ENCODE measurements at places on chromosomes 4 and X.
A peak's percentile ranks its signal among the peaks of the same experiment; 100 is the strongest.

DNA sequence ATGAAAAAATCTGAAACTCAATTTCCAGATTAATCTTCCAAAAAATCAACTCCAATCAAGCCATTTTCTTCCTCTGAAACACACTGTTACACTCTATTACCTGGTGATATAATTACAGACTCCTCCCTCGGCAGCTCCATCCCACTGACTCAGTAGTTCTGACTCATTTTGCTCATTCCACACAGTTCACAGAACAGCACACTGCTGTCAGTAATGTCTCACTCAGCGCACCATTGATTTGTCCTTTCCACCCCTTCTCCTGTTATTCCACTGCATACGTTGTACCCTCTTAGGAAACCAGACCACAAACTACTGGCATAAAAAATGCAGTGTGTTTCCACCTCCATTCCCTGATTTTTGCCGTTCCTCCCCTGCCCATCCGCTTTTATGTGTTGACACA lies 212.7 kb downstream of the SLIT2 start:
- no peak for DNase-seq

DNA sequence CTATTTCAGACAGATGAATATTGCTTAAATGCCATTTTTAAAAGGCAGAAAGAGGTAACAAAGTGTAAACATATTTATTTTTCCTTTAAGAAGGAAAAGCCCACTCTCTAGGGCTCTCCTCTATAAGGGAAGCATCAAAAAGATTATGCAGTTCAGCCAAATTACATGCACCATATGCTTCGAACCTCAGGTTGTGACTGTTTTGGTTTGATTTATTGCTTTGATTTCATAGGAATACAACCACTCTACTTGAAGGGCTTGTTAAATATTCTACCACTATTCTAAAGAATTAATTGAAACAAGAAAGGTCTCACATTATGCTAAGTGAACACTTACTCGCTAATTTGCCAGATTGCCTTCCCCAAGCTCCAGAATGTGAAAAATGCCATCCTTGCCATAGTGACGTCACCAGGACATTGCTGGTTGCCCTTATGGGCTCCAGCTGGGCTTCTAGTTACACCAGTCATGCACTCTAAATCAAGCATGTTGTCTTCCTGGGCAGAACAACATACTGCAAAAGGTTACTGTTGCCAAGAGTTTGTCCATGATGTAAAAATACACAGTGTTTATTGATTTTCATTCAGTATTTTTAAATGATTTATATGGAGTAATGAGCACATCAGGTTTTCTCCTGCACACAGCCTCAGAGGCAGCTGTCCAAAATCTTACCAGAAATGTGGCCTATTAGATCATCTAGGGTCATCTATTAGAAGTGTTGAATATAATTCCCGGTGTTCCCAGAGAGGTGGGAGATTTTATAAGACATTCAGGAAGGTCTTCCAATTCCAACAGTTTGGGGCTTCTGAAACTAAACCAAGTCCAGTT lies 164.4 kb upstream of the RAPGEF2 start:
- DNase-seq, result no peak

DNA sequence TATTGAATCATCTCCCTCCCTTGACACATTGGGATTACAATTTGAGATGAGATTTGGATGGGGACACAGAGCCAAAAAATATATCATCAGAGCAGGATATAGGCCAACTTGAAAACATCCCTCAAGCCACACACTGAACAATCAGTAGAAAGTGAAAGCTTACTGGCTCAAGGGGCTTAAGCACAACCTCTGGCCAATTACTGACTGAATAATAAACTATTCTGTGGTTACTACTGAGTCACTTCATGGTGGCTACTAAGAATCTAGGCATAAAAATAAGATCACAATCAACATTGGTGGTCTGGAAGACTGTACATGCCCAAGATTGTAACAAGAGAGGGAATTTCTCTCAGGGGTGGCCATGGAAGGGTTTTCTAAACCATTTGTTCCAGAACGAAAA lies 27.4 kb upstream of the GPR174 start:
- no peak for DNase-seq

DNA sequence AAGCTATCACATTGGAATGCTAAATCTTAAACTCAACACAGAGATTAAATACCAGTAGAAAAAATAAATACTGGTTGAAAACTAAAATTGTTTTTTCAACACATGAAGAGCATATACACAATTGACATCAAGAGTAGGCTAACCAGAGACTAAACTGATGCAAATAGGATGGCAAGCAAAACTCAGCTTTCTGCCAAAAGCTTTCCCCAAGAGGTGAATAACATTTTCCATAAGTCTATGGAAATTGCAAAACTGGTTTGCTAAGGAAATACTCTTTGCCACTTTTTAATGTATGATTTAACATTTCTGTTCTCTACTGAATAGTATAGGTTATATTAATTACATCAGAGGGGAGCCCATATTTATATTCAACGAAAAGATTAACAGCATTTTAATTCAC lies 23.8 kb downstream of the IQCM start:
- DNase-seq, result no peak

- no peak for DNase-seq
Observed at GRCh38 chrX:57232658-57233360, 53.7 kb upstream of the FAAH2 start.

- DNase-seq, result no peak
Observed at GRCh38 chrX:79371640-79372039, 4.5 kb upstream of the ITM2A start.

GRCh38 chrX:37701588-37701987 lies 16.0 kb downstream of the XK start:
- no peak for DNase-seq

DNA sequence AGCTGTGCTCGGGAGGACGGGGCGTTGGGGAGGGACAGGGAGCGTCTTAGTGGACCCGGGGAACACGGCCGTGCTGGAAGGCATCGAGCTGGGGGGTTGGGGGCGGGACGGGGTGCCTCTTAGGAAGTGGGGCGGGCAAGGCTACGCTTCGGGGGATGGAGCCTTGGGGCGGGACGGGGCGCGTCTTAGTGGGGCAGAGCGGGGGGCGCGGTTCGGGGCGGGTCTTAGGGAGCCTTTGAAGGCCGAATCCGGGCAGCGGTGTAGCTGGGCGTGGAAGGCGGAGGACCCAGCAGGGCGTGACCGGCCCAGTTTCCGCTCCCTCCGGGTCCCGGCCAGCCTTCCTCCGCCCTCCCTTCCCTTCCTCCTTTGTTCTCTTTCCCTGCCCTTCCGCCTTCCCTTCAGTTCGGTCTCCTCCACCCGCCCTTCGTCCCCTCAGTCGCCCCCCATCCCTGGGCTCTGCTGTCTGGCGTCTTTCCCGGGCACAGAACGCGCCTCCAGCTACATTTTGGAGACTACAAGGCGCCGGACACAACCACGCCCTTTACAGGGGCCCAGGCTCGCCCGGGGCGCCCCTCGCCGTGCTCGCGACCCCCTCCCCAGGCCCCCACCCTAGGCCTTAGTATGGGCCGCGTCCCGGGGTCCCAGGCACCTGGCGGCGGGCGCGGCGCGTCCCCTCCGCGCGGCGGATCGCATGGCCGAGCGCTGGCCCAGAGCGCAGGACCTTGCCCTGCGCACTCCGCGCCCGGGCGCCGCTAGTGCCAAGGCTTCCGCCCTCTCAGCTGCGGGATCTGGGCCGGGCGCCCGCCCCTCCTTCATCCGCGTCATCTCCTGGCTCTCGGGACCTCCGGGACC lies at the start of gene ARSD:
TSS of gene ARSD (minus strand) at position 757 of the 852 bp plus-strand sequence. CDS start at position 693, 64 bp downstream.
- DNase-seq, result peak; percentile 4

DNA sequence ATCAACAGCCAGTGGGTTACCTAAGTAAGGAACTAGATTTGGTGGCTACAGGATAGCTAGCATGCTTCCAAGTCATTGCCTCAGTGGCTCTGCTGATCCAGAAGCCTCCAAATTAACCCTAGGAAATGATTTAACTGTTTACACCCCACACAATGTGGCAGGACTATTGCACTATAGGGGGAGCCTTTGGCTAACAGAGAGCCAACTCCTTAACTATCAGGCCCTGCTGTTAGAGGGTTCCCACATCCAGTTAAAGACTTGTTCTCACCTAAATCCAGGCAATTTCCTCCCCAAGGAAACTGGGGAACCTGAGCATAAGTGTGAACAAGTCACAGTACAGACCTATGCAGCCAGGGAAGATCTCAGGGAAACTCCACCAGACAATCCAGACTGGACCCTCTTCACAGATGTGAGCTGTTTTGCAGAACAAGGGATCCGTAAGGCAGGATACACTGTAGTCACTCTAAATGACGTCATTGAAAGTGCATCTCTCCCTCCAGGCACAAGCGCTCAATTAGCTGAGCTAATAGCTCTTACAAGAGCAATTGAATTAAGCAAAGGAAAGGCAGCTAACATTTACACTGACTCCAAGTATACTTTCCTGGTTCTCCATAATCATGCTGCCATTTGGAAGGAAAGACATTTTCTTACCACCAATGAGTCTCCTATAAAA lies 185.3 kb upstream of the SPOCK3 start:
- no peak for DNase-seq

GRCh38 chrX:42751573-42751972 lies 26.4 kb downstream of the PPP1R2C start:
- DNase-seq, result no peak

DNA sequence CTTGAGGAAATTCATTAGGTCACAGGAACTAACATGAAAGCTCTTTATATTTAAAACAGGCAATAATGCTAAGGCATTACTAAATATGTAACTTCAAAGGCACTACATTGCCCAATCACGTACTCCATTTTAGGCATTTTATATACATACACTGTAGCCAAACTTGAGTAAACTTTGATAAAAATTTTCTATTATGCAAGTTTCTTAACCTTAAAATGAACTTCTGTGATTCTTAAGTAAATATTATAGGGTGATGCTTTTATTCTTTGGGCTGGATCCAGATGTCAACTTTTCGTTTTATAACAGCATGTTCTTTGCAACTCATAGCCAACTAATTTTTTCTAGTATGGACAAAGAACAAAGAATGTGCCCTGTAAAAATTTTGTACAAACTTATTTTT lies 28.3 kb upstream of the MAP9 start:
- DNase-seq, result no peak

- DNase-seq, result no peak
Observed at GRCh38 chrX:6678313-6678712, 143.4 kb upstream of the VCX3A start.

DNA sequence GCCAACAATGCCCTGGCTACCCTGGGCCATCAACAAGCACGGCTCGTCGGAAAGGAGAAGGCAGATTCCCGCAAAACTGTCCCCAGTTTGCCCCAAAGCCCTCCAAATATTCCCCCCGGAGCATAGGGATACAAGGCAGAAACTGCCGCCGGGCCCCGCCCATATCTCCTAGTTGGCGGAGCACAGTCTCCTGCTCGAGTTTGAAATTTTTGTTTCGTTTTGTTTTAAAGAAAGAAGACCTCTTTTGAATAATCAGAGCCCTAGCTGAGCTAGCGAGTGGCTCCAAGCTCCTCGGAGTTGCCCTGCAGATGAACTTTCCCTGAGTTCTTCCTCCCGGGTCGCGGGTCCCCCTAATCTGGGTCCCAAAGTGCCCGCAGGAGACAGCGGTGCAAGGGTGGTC lies 138.1 kb upstream of the ZIC3 start:
- no peak for DNase-seq

DNA sequence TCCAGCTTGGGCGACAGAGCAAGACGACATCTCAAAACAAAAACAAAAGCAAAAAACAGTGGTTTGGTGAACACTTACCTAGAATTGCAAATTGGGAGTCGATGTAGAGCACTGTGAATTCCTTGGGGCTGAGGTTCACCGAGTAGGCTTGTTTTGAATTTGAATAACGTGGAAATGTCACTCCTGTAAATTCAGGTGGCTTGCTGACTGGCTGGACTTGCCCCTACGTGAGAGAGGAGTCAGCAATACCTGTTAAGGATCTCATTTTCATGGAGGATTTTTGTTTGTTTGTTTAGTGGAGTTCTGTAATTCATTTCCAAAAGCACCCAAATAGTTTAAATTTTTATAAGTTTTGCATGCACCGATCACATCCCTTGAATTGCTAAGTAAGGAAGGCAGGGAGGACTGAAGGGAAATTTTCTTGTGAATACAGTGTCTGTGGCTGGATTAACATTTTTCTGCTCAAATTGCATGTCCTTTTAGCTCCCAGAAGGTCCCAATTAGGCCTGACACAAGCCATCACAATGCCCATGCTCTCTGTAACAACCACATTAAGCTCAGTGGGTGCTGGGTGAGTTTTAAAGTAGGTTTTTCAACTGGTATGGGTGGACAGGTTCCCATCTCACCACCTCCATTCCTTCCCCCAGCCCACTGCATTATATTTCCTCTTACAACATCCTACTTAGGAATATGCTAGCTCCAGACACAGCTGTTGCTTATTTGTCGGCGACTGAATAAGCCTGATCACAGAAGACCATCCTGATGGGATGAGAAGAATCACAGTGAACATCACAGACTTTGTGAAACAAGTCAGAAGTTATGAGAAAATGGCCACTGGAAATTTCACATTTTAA lies 58.5 kb upstream of the TTC29 start:
- DNase-seq, result no peak

DNA sequence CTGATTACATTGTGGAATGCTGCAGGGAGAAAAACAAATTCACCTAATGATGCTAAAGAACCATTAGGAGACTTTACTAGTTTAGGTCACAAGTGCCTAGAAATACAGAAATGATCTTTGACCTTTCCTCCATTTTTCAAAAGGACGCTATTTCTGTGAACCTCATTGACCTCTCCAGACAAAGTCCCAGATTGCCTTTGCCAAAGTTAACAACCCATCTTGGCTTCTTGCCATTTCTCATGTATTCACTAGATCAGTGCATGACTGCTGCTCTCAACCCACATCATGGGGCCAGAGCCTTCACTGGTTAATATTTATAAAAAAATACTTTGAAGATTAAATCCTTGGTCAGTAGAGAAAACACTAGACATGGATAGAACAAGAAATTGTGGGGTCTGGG lies 19.9 kb upstream of the AR start:
- no peak for DNase-seq

- no peak for DNase-seq
Observed at GRCh38 chrX:109344101-109344500, 137.8 kb downstream of the GUCY2F start.

DNA sequence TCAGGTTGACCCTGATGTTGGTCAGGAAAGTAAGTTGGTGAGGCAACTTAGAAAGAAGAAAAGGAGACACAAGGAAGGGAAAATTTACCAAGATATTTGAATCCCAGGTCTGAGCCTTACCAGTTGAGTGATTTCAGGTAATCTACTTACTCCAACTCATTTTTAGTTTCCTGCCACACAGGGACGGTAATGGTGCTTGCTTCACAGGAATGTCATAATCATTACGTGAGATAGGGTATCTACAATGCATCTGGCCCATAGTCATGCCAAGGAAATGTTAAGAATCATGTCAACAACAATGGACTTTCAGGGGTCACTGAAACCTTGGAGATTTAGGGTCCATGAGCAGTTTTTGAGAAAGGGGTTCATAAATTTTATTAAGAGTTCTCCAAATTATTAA lies 195.4 kb upstream of the HHIP start:
- no peak for DNase-seq

DNA sequence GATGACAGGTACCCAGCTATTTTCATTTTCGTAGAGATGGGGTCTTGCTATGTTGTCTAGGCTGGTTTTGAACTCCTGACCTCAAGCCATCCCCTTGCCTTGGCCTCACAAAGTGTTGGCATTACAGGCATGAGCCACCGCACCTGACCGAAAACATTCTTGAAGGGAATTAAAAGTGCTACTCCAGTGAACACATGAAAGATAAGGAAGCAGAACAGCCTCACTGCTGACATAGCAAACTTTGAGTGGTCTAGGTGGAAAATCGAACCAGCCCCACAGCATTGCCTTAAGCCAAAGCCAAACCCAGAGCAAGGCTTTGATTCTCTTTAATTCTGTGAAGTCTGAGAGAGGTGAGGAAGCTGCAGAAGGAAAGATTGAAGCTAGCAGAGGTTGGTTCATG lies 65.1 kb downstream of the KDM6A start:
- DNase-seq, result no peak

- no peak for DNase-seq
Observed at GRCh38 chr4:169135776-169136175, 125.7 kb upstream of the CBR4 start.
